ENCODE measurements at places on chromosomes 6 and 20.

- DNase-seq: no peak
- no peaks in the 10 kb centered on the region for H3K27me3 ChIP-seq
- no peak overlapping the region for H3K27ac ChIP-seq
- H3K36me3 ChIP-seq: no peaks in the 10 kb centered on the region
- no peaks in the 10 kb centered on the region for H3K4me1 ChIP-seq
Observed at GRCh38 chr6:56374841-56375369, 127.5 kb upstream of the COL21A1 start.

GRCh38 chr6:149938571-149939355, 3.1 kb upstream of the ULBP2 start:
- H3K27me3 ChIP-seq: peaks cover 50% of the 10 kb centered on the region
- peaks cover 22% of the 10 kb centered on the region for H3K4me1 ChIP-seq
- DNase-seq: peak; percentile 72
- H3K4me3 ChIP-seq: peak overlapping the region; percentile 87
- peak overlapping the region; percentile 16 for H3K27ac ChIP-seq
- H3K36me3 ChIP-seq: no peaks in the 10 kb centered on the region

- H3K4me1 ChIP-seq: no peaks in the 10 kb centered on the region
- no peaks in the 10 kb centered on the region for H3K36me3 ChIP-seq
- no peaks in the 10 kb centered on the region for H3K27me3 ChIP-seq
- no peak overlapping the region for H3K4me3 ChIP-seq
Observed at GRCh38 chr6:11969092-11969491, 43.0 kb upstream of the HIVEP1 start.

- H3K27ac ChIP-seq: no peak overlapping the region
- DNase-seq: no peak
- H3K36me3 ChIP-seq: no peaks in the 10 kb centered on the region
- no peaks in the 10 kb centered on the region for H3K27me3 ChIP-seq
Observed at GRCh38 chr20:39627765-39628164, 665.6 kb downstream of the DHX35 start.
